ENCODE measurements at places on chromosomes 16 and 17.

GRCh38 chr16:73315645-73316044 lies 267.7 kb upstream of the ZFHX3 start:
- no peak for DNase-seq

DNA sequence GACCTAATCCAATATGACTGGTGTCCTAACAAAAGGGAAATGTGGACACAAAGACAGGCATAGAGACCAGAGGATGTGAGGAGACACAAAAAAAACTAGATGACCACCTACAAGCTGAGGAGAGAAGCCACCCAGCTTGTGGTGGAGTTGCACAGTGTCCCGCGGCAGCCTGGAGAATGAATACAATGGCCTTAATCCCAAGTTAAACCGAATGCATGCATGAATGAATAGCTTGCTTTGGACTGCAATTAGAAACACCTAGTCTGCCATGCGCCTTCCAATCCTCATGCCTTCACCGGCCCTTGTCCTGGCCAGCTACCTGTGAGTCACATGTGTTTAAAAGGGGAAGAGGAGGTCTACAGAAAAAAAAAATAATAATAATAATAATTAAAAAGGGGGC lies 72.0 kb downstream of the CNGB1 start:
- DNase-seq = no peak

DNA sequence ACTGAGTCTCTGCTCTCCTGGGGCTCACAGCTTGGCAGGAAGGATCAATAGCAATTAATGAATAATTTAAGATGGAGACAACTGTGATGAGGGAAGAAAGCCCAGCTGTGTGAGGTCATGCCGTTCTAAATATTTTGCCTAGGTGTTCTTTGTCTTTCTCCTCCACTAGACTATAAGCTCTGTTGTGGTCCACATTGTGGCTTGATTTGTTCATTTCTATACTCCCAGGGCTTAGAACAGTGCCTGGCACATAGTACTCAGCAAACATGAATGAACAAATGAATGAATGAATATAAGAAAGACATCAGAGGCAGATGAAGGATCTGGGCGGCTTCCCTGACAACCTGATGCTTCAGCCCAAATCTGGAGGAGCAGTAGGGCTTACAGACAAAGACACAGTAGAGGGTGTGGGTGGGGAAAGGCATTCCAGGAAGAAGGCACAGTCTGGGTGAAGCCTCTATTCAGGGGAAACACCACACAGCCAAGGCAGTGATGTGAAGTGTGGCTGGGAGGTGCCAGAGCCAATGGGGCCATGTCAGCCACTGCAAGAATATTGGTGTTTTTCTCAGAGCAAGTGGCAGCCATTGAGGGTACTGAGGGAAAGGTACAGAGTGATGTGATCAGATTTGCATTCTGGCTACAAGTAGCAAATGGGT lies 8.3 kb downstream of the CDH13 start:
- no peak for DNase-seq

- peak; percentile 56 for DNase-seq
These were observed 35.8 kb upstream of the NF1 start for GRCh38 chr17:31058976-31059375.

- DNase-seq = peak; percentile 86
These were observed 1.1 kb downstream of the SPECC1 start for GRCh38 chr17:20010099-20010863.

GRCh38 chr16:62965831-62966230 lies 929.6 kb upstream of the CDH8 start:
- DNase-seq = no peak

- no peak for DNase-seq
These were observed 103.5 kb downstream of the STX8 start for GRCh38 chr17:9472094-9472493.

DNA sequence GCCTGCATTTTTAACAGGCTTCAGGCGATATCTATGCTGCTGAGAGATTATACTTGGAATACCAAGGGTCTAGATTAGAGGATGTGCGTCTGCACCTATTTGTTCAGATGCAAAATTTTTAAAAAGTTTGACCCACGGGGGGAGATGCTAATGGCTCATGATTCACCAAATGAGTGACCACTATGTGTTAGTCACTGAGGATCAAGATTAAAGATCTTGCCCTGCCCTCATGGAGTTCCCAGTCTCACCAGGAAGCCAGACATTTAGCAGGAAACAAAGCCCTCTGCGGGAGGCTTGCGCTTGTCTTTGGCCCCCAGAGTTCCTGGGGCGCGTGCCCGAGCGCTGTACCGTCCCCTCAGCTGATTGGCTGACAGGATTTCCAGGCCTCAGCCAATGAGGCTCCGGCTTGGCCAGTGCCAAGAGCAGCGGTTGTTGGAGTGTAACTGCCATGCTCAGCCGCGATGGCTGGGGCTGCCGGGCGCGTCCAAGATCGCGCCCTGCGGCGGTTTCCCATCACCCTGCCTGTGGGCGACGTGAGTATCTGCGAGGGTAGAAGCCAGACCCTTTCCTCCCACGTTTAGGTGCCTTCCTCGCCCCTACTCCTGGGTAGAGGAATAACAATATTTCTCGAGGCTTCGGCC lies 4.5 kb upstream of the DDX19B start:
- no peak for DNase-seq

GRCh38 chr16:12515746-12516145 lies 287.9 kb downstream of the CPPED1 start:
- DNase-seq = peak; percentile 52

- DNase-seq = peak; percentile 18
These were observed 109.9 kb downstream of the TANC2 start for GRCh38 chr17:63075969-63076368.

DNA sequence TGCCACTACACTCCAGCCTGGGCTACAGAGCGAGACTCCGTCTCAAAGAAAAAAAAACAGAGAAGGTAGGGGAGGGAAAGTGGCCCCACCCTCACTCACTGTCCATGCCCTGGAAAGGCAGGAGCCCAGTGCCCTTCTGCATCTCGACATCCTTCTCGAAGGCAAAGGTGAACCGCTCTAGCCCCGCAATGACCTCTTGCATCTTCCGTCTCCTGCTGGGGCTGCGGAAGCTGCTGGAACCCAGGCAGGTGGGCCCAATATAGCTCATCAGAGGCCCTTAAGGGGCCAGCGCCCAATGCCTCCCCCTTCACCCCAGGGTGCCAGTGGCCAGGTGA lies at the start of gene CPSF4L:
TSS of gene CPSF4L (minus strand) at position 264 of the 335 bp plus-strand sequence. CDS start at position 202, 62 bp downstream.
- DNase-seq = no peak

- no peak for DNase-seq
These were observed 73.4 kb downstream of the ZNF778 start for GRCh38 chr16:89290887-89291286.

DNA sequence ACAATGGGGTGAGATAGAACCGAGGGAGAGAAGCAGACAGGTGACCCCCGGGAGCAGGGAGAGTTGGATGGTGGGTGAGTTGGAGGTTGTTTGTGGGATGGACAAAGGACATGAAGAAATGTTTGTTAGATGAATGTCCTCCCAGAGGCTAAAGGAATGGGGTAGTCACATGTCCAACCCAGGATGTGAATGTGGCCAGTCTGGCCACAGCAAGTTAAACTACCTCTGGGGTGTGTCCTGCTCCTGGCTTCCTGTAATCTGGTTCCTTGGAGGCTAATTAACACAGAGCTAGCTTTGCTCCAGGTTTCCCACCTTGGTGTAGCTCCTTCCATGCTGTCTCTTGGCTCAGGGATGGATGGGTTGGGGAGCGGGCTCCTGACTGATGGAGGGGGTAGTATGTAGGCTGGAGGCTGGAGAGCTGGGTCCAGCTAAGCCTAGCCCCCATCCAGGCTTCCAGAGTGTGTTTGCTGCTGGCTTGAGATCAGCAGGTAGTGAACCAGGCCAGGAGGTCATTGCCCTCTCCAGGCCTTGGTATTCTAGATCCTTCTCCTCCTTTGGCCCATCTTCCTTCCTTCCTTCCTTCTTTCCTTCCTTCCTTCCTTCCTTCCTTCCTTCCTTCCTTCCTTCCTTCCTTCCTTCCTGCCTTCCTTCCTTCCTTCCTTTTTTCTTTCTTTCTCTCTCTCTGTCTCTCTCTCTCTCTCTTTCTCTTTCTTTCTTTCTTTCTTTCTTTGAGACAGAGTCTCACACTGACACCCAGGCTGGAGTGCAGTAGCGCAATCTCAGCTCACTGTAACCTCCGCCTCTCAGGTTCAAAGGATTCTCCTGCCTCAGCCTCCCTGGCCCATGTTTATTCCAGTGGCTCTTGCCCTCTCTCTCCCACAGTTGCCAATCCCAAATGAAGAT lies 28.0 kb upstream of the UBE2G1 start:
- DNase-seq = no peak

DNA sequence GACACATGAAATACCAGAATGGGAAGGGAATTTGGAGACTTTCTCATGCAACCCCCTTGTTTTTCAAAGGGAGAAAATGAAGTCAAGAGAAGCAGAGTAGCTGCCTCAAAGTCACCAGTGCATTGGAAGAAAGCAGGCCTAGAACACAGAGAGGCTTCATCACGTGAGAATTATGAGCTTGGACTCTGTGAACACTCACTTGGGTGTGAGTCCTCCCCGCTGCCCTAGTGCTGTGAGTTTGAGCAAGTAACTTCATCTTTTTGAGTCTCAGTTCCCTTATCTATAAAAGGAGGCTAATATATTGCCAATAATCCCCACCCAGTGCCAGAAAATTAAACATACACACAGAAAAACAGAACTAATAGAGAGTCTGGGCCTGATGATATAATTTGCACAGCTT lies 315.8 kb downstream of the XYLT1 start:
- no peak for DNase-seq

- no peak for DNase-seq
These were observed 15.7 kb downstream of the CARHSP1 start for GRCh38 chr16:8853150-8853549.

DNA sequence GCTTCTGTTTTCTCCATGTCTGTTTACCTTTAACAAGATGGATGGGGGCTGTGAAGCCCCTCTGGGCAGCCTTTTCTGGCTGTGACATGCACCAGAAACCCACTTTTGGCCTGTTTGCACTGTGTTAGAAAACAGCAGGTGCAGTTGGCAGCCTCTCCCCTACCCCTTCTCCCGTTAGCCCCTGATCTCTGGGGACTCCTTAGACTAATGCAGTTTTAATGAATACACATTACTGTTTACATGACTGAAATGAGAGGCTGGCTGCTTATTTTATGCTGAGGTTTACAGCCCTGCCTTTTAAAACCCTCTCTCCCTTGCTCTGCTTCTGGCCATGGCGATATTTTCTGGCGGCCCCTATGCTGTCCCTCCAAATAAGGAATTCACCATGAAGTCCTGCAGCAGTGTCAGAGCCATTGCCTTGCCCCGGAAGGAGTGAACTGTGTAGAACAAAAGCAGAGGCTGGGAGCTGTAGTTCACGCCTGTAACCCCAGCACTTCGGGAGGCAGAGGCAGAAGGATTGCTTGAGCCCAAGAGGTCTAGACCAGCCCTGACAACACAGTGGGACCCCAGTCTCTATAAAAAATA lies 79.3 kb downstream of the PRKCB start:
- DNase-seq = no peak

GRCh38 chr16:82092711-82093110 lies 57.7 kb downstream of the HSD17B2 start:
- DNase-seq = no peak

DNA sequence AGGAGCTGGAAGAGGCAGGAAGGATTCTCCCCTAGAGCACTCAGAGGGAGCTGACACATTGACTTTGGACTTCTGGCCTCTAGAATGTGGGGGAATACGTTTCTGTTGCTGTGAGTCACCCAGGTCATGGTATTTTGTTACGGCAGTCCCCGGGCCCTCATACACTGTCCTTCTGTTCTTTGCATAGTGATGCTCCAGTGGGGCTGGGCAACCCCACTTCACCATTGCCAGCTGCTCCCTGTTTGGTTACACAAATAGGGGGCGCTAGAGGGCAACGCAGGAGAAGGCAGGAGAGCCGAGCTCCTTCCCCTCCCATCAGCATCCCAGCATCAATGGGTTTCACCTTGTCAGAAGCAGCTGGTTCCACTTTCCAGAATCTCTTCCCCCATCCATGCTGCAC lies 257.7 kb upstream of the FOXF1 start:
- no peak for DNase-seq

DNA sequence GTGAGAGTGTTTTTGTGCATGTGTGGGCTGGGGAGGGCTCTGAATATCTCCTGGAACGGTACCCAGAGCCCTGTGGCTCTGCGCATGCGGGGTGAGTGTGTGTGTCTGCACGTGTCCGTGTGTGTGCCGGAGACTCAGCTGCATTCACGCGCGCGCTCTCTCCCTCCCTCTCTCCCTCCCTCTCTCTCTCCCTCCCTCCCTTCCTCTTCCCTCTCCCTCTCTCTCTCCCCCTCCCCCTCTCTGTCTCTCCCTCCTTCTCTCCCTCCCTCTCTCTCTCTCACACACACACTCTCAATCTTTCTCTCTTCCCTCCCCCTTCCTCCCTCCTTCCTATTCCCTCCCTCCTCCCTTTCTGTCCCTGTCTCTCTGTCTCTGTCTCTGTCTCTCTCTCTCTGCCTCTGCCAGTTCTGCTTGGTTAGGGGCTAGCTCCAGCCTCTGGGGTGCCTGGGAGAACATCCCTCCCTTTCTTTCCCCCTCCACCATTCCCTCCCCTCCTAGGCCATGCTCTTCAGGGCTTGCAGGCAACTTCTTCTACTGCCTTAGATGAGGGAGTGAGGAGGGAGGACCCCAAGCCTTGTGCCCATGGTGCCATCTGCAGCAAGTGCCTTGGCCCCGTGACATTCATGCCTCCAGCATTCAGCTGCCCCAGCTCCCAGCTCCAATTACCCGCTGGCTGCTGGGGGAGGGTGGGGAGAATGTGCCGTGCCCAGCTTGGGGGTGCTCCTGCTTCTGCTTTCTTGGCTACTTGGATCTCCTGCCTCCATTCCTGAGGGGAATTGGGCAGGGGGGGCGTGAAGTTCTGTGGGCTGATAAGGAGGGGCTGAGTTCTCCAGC lies 6.4 kb downstream of the THRA start:
- peak; percentile 97 for DNase-seq

DNA sequence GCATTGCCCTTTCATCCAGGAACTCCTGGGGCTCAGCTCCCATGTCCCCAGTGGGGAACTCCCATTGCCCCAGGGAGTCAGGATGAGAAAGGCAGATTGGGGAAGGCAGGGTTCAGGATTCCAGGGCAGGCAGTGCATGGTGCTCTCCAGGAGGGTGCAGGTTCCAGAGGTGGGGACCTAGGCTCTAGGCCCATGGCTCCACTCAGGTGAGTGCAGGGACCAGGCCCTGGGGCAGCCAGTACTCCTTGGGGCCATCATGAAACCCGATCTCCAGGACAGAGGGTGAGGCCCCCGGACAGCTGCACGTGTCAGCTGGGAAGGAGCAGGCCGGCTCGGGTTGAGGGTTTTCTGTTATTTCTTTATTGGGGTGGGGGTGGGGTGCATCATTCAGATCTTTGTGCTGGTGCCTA lies 1.3 kb upstream of the MTSS2 start:
- DNase-seq = no peak

- peak; percentile 64 for DNase-seq
These were observed 42.3 kb upstream of the ZNF750 start for GRCh38 chr17:82881900-82882714.

DNA sequence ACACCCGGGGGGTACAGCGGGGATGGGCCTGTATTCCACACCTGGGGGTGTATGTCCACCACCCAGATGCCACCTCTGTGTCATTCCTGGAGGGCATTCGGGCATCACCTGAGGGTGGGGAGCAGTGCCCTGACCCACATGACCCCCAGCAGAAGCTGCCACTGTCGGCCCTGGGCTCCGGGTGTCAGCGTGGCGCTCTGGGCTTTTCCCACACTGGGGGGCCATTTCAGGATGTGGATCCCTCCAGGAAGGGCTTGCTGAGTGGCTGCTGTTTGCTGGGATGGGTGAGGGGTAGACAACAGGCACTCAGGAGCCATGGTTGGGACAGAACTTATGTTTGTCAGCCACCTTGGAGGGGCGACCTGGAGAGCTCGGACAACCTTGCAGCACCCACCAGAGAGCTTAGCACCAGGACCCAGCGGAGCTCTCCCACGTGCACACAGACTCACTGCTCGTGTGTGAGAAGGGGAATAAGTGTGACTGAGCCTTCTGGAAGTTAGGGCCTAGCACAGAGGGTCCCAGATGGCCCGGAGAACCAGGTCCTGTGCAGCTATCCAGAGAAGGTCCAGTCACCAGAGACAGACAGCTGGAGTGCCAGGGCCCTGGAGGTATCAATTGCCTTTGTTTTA lies 102.7 kb downstream of the METRNL start:
- DNase-seq = peak; percentile 0
